Activated CD4-positive, alpha-beta T cell treated with anti-CD3 and anti-CD28 coated beads for 1 hour (primary cell): ENCODE measurements at places on chromosomes 6 and 20.

DNA sequence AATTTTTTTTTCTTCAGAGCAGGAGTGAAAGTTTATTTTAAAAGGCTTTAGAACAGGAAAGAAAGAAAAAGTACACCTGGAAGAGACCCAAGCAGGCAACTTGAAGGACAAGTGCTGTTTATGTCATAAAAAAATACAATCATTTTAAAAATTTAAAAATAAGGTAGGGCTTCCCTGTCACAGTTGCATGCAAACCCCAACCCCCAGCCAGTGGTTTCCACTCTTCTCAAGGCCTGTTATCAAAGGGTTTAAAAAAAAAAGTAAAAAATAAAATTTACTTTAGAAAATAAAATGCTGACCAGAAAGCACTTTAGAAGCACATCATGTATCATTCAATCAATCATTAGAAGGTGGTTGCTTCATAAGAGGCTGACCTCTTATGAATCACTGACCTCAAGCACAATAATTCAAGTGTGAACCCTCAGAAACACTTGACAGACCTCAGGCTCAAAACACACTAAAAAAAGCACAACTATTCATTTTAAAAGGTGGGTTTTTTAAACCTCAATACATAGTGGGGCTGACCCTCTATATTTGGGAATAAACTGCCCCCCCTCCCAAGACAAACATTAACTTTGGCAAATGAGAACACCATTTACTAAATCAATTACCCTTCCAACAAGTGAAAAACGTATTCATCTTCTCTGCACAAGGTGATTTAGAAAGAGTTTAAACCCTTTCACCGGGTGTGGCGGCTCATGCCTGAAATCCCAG, 15.6 kb downstream of the ILRUN start:
- DNase-seq, result no peak

DNA sequence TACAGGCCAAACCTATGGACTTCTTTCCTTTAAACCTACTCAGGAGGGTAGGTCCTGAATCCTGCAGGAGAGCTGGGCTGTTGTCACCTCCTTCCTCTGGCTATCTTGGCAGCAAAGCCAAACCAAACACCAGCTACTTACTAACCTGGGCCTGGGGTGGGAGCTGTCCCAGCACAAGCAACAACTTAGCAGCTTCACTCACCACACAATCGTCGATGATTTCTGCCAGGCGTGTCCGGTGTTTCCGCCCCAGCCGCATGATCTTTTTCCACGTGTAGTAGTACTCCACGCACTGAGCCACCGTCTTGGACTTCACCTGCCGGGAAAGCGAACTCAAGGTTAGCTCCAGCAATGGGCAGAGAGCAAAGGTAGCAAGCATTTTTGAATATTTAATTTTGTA, 25.4 kb upstream of the MRPS10 start:
- no peak for DNase-seq

DNA sequence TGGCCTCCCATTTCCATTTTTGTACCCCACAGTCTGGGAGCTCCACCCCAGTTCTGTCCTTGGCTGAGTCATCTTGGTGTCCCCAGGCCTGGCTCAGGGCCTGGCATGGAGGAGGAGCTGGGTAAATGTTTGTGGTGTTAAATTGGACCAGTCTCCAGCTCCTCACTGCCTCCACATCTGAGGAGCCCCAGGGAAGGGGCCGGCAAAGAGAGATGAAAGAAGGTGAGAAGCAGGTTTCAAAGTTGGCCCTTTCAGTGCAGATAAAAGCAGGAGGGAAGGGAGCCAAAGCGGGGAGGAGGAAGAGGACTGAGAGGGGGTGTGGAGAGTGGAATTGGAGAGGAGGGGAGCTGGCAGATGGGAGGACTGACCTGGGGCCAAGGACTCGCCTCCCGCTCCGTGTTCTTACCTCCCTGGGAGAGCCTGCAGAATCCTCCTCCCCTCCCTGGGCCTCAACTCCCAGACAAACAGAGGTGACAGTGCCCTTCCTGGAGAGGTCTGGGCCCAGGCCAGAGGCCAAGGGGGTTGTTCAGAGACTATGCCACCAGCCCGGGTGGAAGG, 89.0 kb downstream of the CD40 start:
- no peak for DNase-seq

- no peak for DNase-seq
Measured at GRCh38 chr6:74167511-74167910, 471.5 kb downstream of the CD109 start.

DNA sequence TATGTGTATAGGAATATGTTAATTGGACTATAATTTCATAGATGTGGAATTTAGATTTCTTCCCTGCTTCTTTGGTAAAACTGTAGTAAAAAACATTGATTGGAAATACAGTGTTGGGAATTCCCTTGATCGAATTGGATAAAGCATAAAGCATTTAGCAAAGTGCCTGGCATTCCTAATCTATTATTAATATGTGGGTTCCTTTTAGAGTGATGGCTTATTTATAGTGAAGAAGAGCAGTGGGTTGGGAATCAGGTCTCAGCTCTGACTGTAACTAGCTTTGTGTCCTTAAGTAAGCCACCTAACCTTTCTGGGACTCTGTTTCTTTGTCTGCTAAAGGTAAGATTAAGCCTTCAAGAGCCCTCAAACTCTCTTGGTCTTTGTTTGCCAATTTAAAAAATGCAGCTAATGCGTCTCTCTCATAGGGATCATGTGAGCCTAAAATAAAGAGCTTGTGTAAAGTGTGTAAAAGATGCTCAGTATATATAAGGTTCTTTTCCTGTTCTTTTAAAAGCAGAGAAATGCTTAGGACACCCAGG, 53.3 kb downstream of the KCNS1 start:
- DNase-seq, result no peak

GRCh38 chr20:59087829-59088433, 45.3 kb upstream of the PRELID3B start:
- peak; percentile 73 for DNase-seq

- DNase-seq, result no peak
Measured at GRCh38 chr6:43829470-43829869, 59.5 kb downstream of the VEGFA start.

GRCh38 chr20:48432494-48432832, 395.3 kb downstream of the PREX1 start:
- no peak for DNase-seq

GRCh38 chr6:25874822-25875562, 949 bp upstream of the SLC17A3 start:
- DNase-seq, result no peak

- no peak for DNase-seq
Measured at GRCh38 chr6:159577564-159577963, 115.5 kb downstream of the SOD2 start.

- DNase-seq, result no peak
Measured at GRCh38 chr6:18579869-18580268, 192.7 kb downstream of the RNF144B start.

DNA sequence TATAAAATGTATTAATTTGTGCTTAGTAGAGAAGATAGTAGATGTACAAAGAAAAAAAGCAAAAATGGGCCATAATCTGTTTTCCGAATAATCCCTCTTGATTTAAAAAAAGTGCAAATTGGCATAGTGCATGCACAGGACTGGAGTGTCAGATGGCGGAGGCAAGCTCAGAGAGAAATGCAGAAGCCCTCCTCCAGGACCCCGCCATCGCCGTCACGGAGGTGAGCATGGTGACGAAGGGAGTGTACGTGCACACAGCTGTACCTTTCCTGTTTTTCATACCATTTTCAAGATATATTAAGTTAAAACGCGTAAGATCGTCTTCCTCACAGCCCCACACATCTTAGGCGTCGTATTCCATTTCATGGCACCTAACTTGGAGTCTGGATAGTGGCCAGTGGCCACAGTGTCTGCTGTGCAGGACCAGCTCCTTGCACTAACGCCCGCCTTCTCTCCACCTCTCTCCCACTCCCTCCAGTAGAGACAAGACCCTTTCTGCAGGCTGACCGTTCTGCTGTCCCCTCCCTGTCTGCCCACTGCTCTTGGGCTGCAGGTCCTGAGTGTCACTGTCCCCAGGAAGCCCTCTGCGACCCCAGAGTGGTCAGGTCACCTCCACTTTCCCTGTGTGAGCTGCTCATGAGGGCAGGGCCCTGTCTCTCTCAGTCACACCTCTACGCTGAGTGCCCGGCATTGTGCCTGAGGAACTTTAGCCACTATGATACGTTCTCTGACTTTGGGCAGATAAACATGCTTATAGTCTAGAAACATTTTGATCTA, 9.8 kb downstream of the DUSP22 start:
- DNase-seq, result no peak

- DNase-seq, result no peak
Measured at GRCh38 chr6:105871542-105871941, 214.6 kb upstream of the PRDM1 start.

DNA sequence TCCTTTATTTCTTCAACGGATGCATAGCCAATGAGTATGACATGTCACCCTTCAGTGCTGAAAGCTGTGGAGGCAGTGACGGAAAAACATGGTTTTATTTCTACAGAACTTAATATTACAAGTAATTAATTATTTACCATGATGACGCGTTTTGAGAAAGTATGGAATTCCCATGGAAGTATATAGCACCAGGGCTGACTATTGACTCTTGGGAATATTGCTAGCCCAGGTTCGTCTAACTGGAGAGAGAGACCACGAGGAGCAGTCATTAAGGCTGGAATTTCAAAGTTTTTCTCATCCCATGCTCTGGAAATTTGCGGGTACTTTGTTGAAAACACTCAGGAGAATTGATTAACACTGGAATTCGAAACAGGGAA, 155.2 kb upstream of the PRSS16 start:
- no peak for DNase-seq

- DNase-seq, result no peak
Measured at GRCh38 chr20:45346851-45347250, 1.4 kb downstream of the SDC4 start.
